ENCODE measurements at places on chromosomes 3 and 15.

GRCh38 chr3:42499478-42499871, 3.0 kb upstream of the VIPR1 start:
- DNase-seq = no peak

DNA sequence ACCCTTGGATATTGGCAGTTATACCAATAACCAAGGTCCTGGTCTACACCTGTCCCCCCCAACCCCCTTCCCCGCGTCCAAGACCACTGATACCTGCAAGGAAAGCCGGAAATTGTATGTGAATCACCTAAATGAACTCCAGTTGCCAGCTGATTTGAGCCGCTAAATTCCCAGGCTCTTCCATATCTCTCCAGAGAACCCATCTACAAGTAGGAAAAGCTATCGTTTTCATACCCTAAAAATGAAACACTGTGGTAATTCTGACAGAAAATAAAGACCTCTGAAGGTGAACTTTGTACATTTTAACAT, 114.2 kb upstream of the ICE2 start:
- no peak for DNase-seq

GRCh38 chr15:33616475-33616874, 305.7 kb downstream of the RYR3 start:
- no peak for DNase-seq

- no peak for DNase-seq
Measured at GRCh38 chr15:51801391-51801835, 28.0 kb upstream of the TMOD3 start.

DNA sequence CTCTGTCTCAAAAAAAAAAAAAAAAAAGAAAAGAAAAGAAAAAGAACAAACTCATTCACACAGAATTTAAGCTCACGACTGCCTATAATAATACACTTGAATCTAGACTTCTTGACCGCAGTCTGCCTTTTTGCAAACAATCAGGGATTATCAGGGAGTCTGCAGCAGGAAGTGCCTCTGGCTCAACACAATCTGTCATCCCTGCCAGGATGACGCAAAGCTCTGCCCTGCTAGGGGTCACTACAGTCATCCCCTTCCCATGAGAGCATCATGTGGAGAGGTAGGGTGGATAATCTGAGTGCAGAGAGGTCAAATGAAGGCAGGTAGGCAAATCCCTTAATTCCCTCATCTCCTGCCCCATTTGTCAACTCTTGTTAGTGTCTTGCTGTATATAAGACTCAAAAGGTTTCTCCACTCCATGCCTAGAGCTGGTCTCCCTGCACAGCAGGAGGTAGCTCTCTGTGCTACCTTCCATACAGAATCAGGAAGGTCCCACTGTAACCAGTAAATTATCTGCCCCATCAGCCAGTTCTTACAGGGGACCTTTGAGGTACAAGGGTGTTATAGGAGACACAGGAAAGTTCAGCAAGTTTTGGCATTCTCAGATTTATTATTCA, 4.2 kb downstream of the UBAP1L start:
- DNase-seq = no peak

GRCh38 chr15:52008359-52008697, 10.7 kb upstream of the MAPK6 start:
- DNase-seq = no peak

GRCh38 chr3:158058495-158059130, 47.6 kb downstream of the SHOX2 start:
- DNase-seq = no peak

GRCh38 chr3:74393426-74393825, 221.0 kb downstream of the CNTN3 start:
- no peak for DNase-seq

DNA sequence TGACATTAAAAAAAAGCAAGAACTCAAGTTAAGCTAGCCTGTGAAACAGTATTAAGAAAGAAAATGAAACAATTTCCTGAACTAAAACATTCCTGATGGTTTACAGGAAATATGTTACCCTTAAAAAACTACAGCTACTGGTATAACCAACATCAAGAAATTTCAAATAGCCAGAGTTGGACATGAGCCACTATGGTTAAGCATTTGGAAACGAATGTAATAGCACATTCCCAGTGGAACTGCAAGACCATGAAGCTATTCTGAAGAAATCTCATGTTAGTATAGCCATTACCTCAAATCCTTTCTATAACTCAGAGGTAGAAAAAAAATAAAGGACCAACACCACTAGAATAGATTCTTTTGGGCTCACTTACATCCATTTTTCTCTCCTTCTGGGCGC, 30.2 kb downstream of the CPNE4 start:
- no peak for DNase-seq

GRCh38 chr3:119809249-119810017, 27.5 kb downstream of the NR1I2 start:
- no peak for DNase-seq

DNA sequence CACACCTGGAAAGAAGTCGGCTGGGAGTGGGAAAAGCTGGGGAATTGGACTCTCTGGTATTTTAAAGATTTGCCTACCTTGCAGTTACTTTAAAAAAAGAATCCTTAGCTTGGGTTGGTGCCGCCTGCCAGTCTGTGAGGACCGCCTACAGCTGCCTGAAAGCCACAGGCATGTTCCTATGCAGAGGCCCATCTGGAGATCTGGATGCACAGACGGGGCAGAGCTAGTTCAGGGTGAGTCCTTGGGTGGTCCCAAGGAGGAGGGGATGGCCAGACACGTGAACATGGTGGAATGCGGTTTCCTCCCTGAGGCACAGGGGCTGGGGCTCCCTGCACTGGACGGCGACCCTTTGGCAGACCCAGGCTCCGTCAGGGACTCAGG, 113.2 kb upstream of the IQSEC1 start:
- no peak for DNase-seq

DNA sequence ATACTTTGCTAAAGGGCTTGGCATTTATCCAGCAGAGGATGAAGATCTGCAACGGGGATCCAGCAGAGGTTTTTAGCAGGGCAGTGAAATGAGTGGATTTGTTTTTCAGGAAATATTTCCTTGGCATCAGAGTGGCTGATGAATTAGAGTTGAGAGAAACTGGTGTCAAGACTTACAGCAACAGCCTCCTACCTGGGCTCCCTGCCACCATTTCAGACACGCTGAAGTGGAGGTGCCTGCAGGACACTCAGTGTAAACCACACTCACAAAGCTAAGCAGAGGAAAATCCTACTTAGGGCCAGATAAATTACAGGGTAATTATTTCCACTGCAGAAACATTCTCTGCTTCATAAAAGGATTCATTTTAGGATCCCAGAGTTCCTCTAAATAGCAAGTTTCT, 519.7 kb downstream of the FGF12 start:
- DNase-seq = no peak

- DNase-seq = no peak
Measured at GRCh38 chr3:136166507-136166906, 29.6 kb downstream of the MSL2 start.
